ENCODE measurements at places on chromosomes 12 and 14.

DNA sequence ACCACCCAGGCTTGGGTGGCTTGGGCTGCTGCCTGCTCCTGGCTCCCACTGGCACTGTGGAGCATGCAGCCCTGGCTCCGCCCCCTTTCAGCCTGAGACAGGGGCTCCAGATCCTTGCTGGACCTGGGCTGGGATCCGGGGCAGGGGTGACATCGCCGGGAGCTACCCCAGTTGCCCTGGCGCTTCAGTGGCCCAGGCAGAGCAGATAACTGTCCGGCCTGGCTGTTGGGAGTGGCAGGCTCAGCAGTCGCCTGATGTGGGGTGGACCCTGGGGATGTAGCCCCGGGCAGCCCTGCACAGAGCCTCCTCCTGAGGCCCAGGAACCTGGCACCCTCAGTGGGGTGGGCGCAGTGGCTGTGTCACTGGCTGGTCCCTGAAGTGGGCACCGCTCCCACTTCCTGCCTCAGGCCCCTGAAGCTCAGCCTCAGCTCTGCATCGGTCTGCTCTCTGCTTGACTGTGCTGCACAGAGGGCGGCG lies 57.9 kb downstream of the FUT8 start:
- DNase-seq = no peak

GRCh38 chr12:112130441-112130998 lies 5.2 kb downstream of the TRAFD1 start:
- DNase-seq = peak; percentile 64

DNA sequence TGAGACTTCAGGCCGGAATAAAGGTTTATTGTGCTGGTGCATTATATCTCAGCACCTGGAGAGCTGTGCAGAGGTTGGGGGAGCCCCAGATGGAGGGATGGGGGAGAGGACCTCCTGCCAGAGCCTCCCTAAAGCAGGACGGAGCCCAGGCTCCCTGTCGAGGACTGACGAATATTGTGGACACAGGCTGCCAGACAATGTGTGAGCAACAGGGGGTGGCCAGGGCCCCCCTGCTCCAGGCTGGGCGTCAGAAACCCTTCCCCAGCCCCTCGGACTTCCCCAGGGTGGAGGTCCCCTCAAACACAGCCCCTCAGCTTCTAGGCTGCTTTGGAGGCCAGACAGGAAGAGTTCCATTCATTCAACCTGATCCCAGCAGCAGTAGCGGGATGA lies 8.0 kb downstream of the TMEM119 start:
- no peak for DNase-seq

- no peak for DNase-seq
Observed at GRCh38 chr14:101153691-101154090, 250.2 kb upstream of the RTL1 start.

DNA sequence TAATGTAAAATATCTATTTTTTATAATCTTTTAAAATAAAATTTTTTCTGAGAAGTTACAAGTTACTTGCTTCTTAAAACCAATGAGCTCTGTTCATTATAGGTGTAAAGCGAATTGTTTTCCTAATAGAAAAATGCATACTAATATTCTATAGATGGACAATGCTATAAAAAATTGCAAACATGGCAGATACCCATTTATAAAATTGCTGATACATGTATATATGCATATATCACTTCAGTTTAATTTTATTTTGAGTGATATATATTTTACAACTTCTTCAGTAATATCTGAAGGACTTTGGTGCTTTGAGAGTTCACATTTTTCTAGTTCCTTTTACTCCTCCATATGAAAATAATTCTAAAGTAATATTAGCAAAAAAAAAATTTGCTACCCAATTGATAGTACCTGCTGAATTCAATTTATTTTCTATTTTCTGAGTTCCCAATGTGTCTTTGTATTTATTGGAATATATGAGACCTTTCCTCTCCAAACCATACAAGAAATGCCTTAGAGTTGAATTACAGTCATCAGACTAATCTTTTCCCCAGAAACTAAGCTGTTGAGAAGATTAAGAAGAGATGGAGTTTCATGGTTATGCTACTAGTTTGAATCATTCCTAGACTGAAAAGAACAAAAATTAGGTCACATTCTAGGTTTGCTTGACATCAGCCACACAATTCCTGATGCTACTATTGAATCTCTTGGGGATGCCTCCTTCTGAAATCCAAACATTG lies 1937.5 kb upstream of the SEL1L start:
- DNase-seq = no peak

GRCh38 chr14:25069879-25070278 lies 19.9 kb upstream of the STXBP6 start:
- no peak for DNase-seq

DNA sequence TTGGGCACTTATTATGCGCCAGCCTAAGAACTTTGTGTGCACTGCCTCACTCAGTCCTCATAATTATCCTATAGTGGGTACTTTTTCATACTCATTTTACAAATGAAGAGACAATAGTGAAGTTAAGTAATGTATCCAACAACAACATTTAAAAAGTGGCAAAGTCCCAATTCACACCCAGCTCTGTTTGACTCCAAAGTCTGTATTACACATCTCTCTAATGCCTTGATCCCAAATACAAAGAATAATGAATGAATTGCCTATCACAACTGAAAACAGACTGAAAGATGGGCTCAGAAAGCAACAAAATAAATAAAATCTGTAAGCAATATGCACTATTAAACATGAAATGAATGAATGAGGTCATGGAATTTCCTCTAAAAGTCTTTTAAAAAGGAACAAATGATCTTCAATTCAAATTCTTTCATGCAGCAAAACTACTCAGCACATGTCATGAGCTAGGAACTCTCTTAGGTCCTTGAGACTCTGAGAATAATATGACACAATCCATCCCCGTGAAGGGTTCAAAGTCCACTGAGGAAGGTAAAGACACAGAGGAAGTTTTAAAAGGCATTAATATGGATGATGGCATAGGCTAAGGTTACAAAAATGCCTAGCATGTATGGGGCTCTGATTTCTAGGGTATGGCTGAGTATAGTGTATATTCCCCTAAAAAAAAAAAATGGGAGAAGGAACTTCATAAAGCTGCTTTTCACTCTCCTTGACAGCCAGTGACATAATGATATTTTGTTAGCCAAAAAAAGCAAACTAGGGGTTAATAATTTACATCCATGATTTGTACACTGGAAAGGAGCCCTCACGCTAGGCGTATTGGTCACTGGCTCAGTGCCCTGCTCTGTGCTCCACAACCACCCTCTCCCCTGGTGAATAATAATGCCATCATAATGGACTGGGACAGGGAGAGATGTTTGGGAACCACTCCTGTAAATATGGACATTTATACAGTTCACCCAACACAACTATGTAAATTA lies 103.4 kb downstream of the SLC2A13 start:
- no peak for DNase-seq

- no peak for DNase-seq
Observed at GRCh38 chr12:66282244-66282643, 20.0 kb upstream of the HELB start.

- DNase-seq = no peak
Observed at GRCh38 chr12:56261503-56262232, 3.5 kb upstream of the ANKRD52 start.

GRCh38 chr12:99513066-99513465 lies 134.5 kb upstream of the GARIN6 start:
- DNase-seq = no peak

GRCh38 chr12:29455087-29455486 lies 42.4 kb downstream of the OVCH1 start:
- DNase-seq = no peak

DNA sequence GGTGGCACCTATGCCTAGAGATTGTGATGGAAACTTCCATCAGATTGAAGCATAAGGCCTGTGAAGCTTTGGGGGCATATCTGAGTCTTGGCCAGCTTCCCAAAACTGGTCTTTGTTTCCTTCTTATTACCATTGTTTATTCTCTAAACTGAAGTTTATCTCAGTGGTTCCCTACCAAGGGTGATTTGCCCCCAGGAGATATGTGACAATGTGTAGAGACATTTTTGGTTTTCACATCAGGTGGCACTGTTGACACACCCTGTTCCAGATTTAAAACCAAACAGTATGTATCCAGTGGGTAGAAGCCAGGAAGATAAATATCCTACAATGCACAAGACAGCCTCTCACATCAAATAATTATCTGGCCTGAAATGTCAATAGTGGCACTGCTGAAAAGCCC lies 22.1 kb downstream of the RASSF9 start:
- no peak for DNase-seq

- DNase-seq = no peak
Observed at GRCh38 chr14:50425816-50426215, 29.1 kb upstream of the CDKL1 start.

DNA sequence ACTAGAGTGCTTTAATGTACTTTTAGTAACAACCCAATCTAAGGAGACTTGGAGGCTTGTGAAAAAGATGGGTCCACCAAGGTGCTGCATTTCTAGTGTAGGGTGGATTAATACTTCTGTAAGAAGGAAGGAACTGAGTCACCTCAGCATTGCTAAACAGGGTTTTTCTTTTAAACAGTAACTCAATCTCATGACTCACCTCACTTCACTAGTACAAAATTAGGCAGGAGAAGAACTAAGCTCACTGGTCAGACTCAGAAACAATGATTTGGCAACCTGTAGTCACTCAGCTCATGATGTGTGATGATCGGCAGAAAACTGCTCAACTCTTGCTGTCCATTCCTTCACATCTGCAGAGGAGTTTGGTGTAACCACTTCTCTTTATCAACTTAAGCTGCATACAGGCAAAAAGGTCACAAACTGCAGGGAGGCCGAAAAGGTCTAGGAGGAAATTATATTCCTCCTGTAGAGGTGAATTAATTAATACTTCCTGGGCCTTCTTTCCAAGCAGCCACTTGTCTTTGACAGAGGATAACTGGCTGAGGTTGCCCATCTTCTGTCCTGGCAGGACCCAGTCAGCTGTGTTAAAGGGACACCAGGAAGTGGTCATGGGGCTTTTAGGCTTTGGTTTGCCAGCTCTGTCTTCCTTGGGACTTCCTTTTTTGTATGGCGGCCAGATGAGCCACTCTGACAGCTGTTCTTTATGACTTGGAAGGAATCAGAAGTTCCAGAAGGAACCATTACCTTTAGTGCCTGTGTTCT lies 466.9 kb downstream of the FUT8 start:
- DNase-seq = peak; percentile 10

DNA sequence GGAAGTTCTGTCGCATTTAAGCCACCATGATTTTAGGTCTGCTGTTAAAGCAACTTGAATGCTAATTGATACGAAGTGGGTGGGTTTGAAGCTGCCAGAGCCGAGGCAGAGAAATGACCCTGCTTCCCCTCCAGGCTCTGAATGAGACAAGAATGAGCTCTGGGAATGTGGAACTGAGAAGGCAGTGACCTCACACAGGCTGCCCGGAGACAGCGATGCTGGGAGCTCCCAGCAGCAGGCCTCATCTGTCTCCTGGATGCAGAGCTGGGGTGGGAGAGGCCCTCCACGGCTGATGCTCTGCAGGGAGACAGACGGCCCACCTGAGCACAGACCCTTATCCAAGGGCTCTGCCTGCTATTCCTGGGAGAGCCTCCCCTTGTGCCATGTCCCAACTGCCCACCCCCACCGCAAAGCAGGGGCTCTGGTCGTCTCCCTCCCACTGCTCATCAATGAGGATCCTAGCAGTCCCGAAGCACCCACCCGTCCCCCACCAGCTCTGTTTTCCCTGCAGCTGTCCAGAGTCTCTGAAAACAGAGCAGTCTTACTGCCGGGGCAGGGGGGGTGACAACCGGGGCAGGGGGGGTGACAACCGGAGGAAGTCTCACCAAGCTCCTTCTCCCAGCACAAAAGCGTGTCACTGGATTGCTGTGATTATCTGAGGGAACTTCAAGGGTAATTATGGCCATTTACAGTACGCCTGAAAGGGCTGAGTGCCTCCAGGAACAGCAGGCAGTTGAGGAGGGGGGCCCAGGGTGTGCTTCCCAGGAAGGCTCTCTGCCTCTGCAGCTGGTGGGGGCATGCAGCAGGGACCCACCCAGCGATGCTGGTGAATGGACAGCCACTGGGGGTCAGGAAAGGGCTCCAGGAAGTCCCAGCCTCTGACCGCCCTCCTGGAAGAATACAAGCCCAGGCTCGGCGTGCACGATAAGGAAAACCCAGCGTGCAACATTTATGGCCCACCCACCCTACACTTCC lies 67.8 kb downstream of the CHGA start:
- DNase-seq = no peak

DNA sequence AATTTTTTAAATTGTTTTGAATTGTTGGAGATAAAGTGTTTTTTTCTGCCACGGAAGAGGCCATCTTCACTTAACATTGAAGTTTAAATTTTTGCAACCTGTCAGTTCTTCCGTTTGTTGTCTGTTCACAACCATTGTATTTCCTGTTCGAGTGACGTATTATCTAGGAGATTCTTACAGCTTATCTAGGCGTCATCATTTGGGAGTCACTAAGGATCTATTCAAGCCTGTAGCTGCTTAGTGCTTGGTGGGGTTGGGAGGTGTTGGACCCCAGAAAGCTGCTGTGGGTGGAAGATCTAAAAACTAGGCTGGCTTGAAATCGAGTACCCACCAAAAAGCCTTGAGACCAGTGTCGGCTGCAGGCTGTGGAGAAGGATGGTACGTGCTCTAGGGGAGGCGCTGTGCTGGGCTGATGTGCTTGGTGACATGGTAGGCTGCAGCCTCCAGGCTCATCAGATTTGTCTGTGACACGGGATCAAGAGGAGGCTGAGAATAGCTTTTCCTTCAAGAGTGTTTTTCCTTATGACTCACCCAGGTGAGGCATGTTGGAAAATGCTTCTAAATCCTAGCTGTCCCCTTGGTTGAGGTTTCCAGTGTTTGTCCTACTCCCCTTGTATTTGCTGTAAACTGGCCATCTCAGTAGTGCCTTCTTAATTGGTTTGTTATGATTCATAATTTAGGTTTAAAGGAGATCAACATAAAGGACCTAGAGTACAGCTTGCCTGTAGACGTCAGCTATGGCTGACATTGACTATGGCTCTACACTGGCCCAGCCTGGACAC lies 57.8 kb downstream of the ATG14 start:
- peak; percentile 17 for DNase-seq

- peak; percentile 38 for DNase-seq
Observed at GRCh38 chr12:101670007-101670671, 27.3 kb upstream of the CHPT1 start.

DNA sequence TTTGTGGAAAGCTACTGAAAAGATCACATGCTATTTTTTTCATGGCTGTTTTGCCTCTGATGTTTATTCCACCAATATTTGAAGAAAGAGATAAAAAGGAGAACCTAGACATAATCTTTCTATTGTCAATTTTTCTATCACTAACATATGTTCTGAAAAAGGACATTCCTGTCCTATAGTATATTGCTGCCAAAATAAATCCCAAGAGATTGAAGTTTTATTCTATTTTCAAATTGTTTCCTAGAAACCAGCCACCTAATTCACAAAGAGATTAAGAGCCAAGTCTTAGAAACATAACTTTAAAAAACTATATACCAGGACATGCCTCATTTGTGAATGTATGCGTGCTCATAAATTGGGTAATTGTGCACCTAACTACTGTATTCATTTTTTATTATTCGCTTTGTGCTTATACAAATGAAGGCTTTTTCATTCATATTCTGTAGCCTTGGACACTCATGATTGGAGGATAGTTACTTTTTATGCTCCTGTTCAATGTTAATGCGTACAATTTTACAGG lies 200.7 kb downstream of the FUT8 start:
- DNase-seq = no peak

DNA sequence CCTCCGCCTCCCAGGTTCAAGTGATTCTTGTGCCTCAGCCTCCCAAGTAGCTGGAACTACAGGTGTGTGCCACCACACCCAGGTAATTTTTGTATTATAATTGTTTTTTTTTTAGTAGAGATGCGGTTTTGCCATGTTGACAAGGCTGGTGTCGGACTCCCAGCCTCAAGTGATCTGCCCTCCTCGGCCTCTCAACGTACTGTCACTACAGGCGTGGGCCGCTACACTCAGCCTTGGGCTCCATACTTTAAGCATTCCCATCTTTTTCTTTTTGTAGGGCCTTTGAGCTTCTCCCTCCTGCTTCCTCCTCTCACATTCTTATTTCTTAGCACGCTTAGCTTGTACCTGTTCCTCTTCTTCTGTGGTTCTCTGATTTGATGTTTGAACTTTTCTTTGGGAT lies 62.8 kb downstream of the SERPINA3 start:
- DNase-seq = no peak

Data from CD4-positive, alpha-beta T cell treated with Interleukin-6 at 100 ng/mL for 8 hours (primary cell).